Osteocyte (in vitro differentiated cells): ENCODE measurements at places on chromosomes 5 and 9. TPM values are rescaled to one million over a fixed set of nuclear protein-coding genes. Genes with fewer than 3 reads are reported as not detected.

Gene FGFR4
- total RNA-seq, result 1.1 and 1.7 TPM in 2 replicates

Gene FST
- total RNA-seq, result 10.5 and 14.1 TPM in 2 replicates

Gene TRPM6
- not detected in 2 replicates for total RNA-seq

Gene ORM2
- not detected in 2 replicates for total RNA-seq

Gene MEGF10
- 39.8 and 41.0 TPM in 2 replicates for total RNA-seq

Gene ADCY2
- total RNA-seq, result not detected in 2 replicates
